ENCODE measurements at places on chromosomes 2 and 18. TPM values are rescaled to one million over a fixed set of nuclear protein-coding genes. Genes with fewer than 3 reads are reported as not detected.

Gene RAD51AP2
- 0.14 TPM for total RNA-seq

Gene KCNJ3
- 0.23 TPM for total RNA-seq

Gene TM4SF20
- total RNA-seq = not detected

Gene OTOF
- 0.28 TPM for total RNA-seq

DNA sequence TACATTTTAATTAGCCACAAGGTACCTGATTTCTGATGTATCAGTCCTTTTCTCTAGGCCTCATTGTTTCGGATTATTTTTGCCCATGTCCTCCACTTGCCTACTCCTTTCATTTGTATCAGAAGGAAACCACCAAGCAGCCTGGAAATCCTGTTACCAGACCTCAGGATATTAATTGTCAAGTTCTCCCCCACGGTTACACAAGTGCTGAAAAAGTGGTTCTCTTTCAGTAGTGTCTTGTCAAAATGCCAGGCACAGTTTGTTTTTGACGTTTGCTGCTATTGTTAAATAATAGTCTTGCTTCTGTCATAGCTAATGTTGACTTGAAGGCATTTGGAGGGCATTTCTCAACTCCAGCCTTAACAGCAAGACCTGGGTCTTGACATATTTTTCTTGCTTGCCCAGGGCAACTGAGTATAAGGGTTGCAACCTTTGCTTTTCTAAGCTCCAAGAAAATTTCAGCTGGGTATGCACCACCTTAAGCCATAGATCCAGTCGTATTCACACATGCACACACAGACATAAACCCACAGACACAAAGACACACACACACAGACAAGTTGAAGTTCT, 31.0 kb downstream of the INSIG2 start:
- H3K27me3 ChIP-seq = no peaks in the 10 kb centered on the region
- H3K27ac ChIP-seq = no peak overlapping the region
- DNase-seq = no peak
- H3K4me3 ChIP-seq = no peak overlapping the region

DNA sequence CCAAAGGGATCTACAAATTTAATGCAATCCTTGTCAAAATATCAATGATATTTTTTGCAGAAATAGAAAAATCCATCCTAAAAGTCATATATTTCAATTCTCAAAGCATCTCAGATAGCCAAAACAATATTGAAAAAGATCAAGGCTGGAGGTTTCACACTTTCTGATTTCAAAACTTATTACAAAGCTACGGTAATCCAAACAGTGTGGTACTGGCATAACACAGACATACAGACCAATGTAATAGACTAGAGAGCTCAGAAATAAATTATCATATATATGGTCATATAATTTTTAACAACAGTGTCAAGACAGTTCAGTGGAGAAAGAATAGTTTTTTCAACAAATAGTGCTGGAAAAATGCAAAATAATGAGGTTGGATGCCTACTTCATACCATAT, 40.3 kb upstream of the PROKR1 start:
- H3K36me3 ChIP-seq = no peaks in the 10 kb centered on the region
- no peaks in the 10 kb centered on the region for H3K27me3 ChIP-seq
- no peaks in the 10 kb centered on the region for H3K4me1 ChIP-seq
- no peak overlapping the region for H3K27ac ChIP-seq
- DNase-seq = no peak
- no peak overlapping the region for H3K4me3 ChIP-seq

DNA sequence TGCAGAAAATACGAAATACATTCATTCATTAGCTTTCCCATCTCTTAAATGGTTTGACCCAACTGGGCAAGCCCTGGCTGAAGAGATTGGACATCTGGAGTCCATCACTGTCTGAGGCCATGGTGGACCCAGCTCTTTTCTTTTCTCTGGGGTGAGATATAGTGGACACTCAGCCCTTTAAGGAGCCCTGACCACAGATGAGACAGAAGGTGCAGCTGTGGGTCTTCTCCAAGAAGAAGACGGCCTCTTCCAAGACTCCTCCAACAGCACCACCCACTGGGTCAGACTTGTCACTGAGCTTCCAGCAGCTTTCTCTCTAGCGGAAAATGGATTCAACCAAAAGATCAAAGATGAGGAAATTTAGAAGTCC, 27.2 kb downstream of the TWIST2 start:
- H3K27me3 ChIP-seq = no peaks in the 10 kb centered on the region
- H3K36me3 ChIP-seq = no peaks in the 10 kb centered on the region
- H3K4me1 ChIP-seq = no peaks in the 10 kb centered on the region
- H3K4me3 ChIP-seq = no peak overlapping the region

DNA sequence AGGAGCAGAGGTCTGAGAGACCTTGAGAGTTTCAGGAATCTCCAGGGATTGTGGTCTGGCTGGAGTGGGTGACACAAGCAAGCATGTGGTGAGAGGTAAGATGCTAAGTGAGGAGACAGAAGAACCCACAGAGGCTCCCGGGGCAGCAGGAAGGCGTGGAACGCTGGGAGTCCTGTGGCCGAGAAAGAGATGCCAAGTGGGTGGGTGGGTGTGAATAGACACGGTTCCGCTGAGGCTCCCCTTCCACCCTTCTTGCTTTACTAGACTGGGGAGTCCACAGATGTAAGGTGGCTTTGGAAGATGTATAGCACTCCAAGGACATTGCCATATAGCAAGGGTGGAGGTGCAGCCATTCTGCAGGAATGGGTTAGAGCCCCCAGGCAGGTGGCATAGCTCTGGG, 4.2 kb downstream of the TEX51 start:
- no peak overlapping the region for H3K27ac ChIP-seq
- no peaks in the 10 kb centered on the region for H3K4me1 ChIP-seq
- H3K27me3 ChIP-seq = no peaks in the 10 kb centered on the region
- H3K4me3 ChIP-seq = no peak overlapping the region
